Occipital lobe (tissue), 3 donors: ENCODE measurements at places on chromosomes 4 and X. TPM values are rescaled to one million over a fixed set of nuclear protein-coding genes. Genes with fewer than 3 reads are reported as not detected.
A peak's percentile ranks its signal among the peaks of the same experiment; 100 is the strongest.

DNA sequence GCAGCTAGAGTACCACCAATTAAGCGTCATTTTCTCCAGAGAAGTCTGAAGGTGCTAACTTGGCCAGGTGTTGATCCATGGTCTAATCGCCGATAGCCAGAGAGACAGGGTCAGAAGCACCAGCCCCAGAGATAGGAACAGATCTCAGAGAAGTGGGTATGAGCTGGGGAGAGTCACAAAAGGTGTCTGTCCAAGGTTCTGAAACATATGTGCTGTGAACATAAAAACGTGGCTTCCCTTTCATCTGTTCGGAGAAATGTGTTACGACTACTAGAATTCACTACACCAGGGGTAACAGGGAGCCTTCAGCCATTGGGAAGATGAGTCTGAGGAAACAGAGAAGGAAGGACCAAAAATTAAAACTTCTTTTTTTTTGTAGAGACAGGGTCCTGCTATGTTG lies 91.3 kb downstream of the FBXL5 start:
- DNase-seq, result no peak

Gene ITGB1BP2
- total RNA-seq, result 0.78 TPM

DNA sequence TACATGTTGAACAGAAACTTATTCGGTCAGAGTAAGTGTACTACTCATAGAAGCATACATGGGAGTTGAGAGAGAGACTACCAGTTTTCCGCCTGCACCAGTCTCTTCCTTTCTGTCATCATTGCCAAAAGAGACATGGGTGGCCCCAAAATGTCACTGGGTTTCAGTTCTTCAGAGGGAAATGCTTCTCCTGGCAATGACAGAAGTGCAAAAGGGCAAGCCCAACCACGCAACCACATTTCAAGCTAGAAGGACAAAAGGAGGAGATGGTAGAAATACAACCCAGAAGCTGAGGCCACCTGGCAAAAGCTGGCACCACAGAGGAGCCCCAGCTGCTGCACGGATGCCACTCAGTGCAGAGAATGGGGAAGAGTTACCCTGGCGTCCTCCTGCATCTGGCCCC lies 320.1 kb downstream of the BCOR start:
- no peak for DNase-seq

DNA sequence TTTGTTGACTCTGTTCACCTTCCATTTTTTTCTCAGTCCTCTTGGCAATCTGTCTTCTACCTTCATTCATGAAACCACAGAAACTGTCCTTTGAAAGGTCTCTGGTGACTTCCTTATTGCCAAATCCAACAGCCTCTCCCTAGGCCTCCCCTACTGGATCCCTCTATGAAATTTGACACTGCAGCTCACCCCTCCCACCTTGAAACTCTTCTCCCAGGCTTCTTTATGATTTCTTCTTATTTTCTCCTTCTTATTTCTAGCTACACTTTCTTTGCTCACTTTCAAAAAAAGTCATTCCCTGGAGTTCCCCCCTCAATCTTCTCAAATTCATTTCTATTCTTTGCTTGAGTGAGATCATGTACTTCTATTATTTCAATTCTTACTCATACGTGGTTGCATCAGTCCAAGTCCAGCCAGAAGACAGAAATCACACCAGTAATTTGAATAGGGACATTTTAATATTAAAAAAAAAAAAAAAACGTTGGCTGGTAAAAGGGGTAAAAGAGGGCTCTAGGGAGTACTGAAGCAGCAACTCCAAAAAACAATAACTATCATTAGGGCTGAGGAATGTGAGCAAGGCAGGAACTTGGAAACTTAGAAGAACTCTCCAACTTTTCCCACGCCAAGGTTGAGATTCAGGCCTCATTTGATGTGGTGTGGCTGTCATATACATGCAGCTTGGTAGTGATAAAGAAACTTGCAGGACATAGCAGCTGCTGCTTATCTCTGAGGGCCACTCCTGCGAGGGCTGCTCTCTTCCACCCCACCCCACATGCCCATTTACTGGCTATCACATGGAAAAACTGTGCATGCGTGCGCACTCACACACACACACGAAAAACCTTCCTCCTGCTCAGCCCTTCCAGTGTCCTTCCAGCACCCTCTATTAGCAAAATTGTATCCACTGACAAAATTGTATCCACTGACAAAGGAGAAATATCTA lies 169.8 kb upstream of the GALNT7 start:
- no peak for DNase-seq

GRCh38 chr4:158714937-158715336 lies 8.3 kb downstream of the PPID start:
- no peak for DNase-seq

Gene DGAT2L6
- total RNA-seq, result not detected

DNA sequence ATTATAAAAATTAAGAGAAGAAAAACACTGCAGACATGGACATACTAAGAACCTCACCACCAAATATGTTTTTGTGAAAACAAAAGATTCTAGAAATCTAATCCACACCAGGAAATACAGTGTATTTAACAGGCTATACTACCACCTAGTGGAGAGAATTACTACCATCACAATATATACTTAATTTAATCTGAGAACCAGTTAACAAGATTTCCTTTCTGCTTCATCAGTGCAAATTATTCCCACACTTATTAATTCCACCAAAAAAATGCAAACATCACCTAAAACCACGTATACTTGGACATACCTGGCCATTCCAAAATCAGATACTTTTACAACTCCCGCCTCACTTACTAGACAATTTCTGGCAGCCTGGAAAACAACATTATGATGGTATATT lies 7.0 kb upstream of the TXK start:
- no peak for DNase-seq

DNA sequence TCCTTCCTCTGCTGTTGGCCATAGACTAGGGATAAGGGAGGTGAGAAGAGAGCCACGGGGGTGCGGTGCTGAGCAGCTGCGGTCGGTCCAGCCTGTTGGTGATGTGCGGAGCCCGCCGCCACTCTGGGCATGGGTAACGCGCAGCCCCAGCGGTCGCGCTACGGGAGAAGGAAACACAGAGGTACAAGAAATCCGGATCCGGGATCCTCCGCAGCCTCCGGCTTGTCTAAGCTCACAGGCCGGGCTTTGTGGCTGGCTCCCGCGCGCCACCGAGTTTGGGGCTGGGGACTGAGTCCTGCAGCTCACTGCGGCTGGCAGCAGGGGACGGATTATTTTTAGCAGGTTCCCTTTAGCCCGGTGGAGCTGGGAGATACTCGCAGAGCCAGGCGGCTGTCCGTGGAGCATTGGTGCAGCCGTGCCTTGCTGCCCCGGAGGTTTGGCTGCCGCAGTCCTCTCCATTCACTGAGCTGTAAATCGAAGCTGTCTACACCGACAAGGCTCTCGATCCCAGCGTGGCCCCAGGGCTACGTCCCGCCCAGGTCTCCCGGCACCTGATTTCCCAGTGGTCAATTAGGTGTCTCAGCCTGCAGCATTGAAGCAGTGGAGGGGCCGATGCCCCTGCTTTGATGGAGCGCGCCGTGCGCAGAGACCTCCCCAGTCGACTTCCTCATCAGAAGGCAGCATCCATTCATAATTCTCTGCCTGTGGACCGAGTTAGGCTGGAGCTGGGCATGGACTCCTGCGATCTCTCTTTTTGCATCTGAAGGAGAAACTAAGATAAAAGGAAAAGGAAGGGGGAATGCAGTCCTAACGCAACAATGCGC lies 81.9 kb upstream of the SCML1 start:
- DNase-seq, result peak; percentile 5
